Naive thymus-derived CD4-positive, alpha-beta T cell (primary cell): ENCODE measurements at places on chromosomes 6 and 20.

GRCh38 chr6:52642368-52642767 is 28.5 kb upstream of the TMEM14A start:
- no peak for DNase-seq

DNA sequence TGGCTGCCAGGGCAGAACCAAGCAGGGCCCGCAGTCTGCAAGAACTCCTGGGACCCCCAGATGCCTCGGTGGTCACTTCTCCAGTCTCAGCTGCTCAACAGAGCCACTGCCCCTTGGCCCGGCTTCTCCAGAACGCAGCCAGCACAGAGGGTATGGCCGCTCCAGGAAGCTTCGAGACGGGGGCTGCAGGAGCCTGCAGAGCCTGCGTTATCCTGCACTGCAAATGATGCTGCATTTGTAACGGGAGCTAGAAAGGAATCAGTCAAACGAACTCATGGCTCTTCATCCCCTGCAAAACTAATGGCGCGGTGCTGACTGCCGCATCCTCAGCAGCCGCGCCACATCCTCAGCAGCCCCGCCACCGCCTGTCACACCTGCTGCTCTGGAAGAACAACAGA is 254.9 kb downstream of the TAF4 start:
- DNase-seq: no peak

- no peak for DNase-seq
These were observed 160.0 kb downstream of the PDE7B start for GRCh38 chr6:136011475-136011874.

DNA sequence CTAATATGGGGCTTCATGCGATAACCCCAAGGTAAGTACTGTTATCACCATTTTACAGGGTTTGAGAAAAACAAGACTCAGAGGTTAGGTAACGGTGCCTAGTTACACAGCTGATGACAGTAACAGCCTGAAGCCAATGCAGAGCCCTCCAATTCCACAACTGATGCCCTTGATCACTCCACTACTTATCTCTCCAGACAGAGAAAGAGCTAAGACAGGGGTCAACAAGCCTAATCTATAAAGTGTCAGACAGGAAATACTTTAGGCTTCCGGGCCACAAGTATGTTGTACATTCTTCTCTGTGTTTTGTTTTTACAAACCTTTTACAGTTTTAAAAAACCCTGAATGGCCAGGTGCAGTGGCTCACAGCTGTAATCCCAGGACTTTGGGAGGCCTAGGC is 50.9 kb downstream of the MAP7 start:
- DNase-seq: no peak

DNA sequence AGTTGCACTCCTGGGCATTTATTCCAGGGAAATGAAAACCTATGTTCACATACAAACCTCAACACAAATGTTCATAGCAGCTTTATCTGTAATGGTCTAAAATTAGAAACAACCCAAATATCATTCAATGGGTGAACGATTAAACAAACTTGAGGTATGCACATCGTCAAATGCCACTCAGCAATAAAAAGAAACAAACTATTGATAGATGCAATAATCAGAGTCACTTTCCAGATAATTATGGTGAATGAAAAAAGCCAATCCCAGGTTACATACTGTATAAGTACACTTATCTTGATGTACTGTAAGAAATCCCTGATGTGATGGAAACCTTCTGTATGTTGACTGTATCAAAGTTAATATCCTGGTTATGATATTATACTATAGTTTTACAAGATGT is 38.8 kb downstream of the RNF24 start:
- no peak for DNase-seq
